ENCODE measurements at places on chromosomes 16 and 17. TPM values are rescaled to one million over a fixed set of nuclear protein-coding genes. Genes with fewer than 3 reads are reported as not detected.

Gene DUS2
- total RNA-seq, result 13.4 TPM

Gene PHOSPHO1
- total RNA-seq, result 7.5 TPM

- H3K4me3 ChIP-seq, result no peak overlapping the region
- H3K36me3 ChIP-seq, result no peaks in the 10 kb centered on the region
- H3K4me1 ChIP-seq, result no peaks in the 10 kb centered on the region
- H3K27me3 ChIP-seq, result no peaks in the 10 kb centered on the region
Measured at GRCh38 chr16:60271025-60271771, 1537.1 kb upstream of the GOT2 start.

GRCh38 chr17:19943026-19943425 lies 34.6 kb downstream of the AKAP10 start:
- no peaks in the 10 kb centered on the region for H3K27me3 ChIP-seq
- no peak for DNase-seq
- no peak overlapping the region for H3K27ac ChIP-seq

- H3K4me1 ChIP-seq, result peaks cover 4% of the 10 kb centered on the region
- H3K27me3 ChIP-seq, result peaks cover 5% of the 10 kb centered on the region
- no peaks in the 10 kb centered on the region for H3K36me3 ChIP-seq
- no peak overlapping the region for H3K27ac ChIP-seq
- H3K4me3 ChIP-seq, result no peak overlapping the region
Measured at GRCh38 chr17:72481572-72481971, 360.8 kb downstream of the SOX9 start.

DNA sequence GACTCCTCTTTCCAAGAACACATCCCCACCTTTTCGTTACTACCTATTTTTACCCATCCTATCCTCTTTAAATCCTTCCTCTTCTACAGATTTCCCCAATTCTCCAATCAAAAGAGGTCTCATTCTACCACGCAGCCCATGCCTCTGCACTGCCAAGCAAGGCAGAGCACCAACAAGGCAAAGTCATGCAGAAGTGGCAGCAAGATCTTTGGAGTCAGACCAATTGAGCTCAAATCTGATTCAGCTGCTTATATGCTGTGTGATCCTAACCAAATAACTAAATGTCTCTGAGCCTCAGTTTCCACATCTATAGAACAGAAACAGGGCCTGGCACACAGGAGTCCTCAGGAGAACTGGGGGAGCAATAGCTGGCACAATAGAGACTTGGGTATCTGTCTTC lies 41.0 kb downstream of the TOM1L2 start:
- no peak overlapping the region for H3K27ac ChIP-seq
- H3K4me3 ChIP-seq, result no peak overlapping the region
- H3K36me3 ChIP-seq, result no peaks in the 10 kb centered on the region
- H3K4me1 ChIP-seq, result no peaks in the 10 kb centered on the region
- DNase-seq, result no peak
- no peaks in the 10 kb centered on the region for H3K27me3 ChIP-seq

DNA sequence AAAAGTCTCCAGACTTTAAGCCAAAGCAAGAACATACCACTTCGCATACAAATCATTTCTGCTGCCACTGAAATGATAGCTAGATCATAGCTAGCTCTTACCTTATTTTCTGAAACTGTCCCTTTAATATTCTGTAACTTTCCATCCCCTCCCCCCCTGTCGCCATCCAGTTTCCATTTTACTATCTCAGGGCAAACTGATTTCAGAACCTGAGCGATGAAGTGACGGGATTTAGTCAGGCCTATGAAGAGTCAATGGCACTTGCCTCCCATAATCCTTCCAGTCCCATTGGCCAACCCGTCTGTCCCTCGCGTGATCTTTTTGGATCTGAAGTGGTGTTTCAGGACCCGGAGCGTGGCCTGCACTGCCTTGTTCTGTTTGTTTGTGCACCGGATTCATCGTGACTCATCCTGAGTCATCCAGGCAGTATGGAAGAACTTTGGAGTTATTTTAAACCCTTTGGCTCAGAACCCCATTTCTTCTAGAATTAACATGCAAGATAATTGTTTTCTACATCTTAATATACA lies 199.8 kb upstream of the CHMP6 start:
- no peak for DNase-seq
- H3K27ac ChIP-seq, result no peak overlapping the region
- no peak overlapping the region for H3K4me3 ChIP-seq
- peaks cover 57% of the 10 kb centered on the region for H3K4me1 ChIP-seq
- no peaks in the 10 kb centered on the region for H3K27me3 ChIP-seq

Gene CD300C
- 0.31 TPM for total RNA-seq

- no peak overlapping the region for H3K27ac ChIP-seq
- no peaks in the 10 kb centered on the region for H3K27me3 ChIP-seq
- H3K36me3 ChIP-seq, result no peaks in the 10 kb centered on the region
- H3K4me1 ChIP-seq, result no peaks in the 10 kb centered on the region
- H3K4me3 ChIP-seq, result no peak overlapping the region
Measured at GRCh38 chr17:55794725-55795482, 44.1 kb downstream of the PCTP start.

- DNase-seq, result no peak
- H3K4me1 ChIP-seq, result no peaks in the 10 kb centered on the region
- no peak overlapping the region for H3K27ac ChIP-seq
- peaks cover 7% of the 10 kb centered on the region for H3K36me3 ChIP-seq
- H3K4me3 ChIP-seq, result no peak overlapping the region
Measured at GRCh38 chr16:16038950-16039349, 89.5 kb downstream of the ABCC1 start.

Gene TBC1D3
- not detected for total RNA-seq

DNA sequence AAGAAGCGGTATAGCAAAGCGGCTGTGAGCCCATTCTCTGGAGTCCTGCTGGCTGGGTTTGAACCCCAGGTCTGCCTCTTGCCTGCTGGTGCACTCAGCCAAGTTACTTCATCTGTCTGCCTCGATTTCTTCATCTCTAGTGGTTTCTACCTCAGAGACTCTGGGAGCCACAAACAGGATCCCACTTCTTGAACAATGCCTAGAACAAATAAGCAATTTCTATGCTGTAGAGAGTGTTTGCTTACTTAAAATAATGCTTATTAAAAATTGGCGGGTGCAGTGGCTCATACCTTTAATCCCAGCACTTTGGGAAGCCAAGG lies 75.5 kb downstream of the CMIP start:
- H3K27ac ChIP-seq, result no peak overlapping the region
- peaks cover 12% of the 10 kb centered on the region for H3K4me1 ChIP-seq
- peaks cover 3% of the 10 kb centered on the region for H3K36me3 ChIP-seq
- no peak for DNase-seq
- H3K27me3 ChIP-seq, result no peaks in the 10 kb centered on the region

Gene RNF222
- not detected for total RNA-seq

DNA sequence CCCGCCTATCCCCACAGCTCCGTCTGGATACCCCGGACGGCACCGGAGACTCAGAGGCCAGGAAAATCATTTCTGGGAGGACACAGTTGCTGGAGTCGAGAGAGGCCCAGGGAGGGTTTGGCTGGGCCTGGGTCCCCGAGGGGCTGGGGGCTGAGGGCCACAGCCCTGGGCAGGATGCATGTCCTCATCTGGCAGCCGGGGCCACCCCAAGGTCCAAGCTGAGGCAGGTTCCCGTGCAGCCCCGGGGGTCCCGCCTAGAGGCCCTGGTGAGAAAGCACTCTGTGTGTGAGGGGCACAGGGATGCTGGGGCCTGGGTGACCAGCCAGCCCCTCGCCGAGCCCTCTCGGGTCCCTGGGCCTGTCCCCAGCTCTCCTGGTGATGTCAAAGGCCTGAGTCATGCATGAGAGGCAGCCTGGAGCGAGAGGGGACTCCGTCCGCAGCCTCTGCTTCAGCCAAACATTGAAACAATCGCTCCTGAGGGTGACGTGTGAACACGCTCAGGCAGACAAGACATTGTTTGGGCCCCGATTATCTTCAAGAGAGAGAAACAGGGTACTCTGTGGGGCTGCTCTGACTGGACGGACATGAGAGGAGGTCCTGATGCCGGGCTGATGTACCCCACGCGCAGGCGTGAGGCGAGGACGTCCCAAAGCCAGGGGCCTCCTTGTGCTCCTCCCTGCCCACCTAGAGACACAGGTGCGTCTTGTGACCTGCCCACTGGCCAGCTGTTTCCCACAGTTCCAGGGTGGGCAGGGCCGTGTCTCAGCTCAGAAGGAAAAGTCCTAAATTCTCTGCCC lies 25.8 kb upstream of the C1QTNF8 start:
- DNase-seq, result no peak
- peaks cover 22% of the 10 kb centered on the region for H3K4me1 ChIP-seq
- no peak overlapping the region for H3K27ac ChIP-seq
- peaks cover 21% of the 10 kb centered on the region for H3K27me3 ChIP-seq

DNA sequence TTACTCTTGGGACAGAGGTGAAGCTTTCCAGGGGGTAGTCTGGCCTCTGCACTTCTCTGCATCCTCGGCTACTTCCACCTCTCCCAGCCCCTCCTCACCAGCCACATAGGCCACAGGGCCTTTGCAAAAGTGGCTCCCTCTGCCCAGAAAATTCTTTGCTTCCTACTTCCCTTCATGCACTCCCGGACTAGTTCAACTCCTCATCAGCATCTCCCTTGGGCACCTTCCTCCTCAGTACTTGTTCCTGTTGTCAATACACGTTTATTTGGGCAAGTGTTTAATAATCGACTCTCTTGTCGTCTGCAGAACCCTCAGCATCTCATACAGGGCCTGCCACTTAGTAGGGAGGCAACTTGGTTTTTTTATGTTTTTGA lies 23.1 kb upstream of the USP7 start:
- H3K27me3 ChIP-seq, result peaks cover 3% of the 10 kb centered on the region
- H3K4me3 ChIP-seq, result no peak overlapping the region
- no peaks in the 10 kb centered on the region for H3K36me3 ChIP-seq

GRCh38 chr17:31693433-31694220 lies 165.4 kb downstream of the COPRS start:
- DNase-seq, result peak; percentile 41
- no peak overlapping the region for H3K4me3 ChIP-seq
- H3K4me1 ChIP-seq, result peaks cover 58% of the 10 kb centered on the region
